ENCODE measurements at places on chromosomes 7 and 10.

- DNase-seq: no peak
These were observed 310.4 kb upstream of the NFE2L3 start for GRCh38 chr7:25841575-25841974.

DNA sequence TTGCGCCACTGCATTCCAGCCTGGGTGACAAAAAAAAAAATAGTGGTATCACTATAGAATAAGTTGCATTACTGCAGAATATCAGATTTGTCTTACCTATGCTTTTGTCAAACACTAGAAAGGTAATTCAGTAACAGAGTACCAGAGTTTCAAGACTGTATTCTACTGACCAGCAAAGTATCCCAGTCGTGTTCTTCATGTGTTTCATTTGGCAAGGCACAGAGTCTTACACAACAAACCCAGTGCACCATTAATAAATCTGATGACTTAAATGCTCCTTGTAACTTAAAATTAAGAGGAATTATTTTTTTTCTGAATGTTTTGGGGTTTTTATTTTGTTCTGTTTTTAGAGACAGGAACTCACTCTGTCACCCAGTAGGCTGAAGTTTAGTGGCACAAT is 34.4 kb upstream of the PBLD start:
- DNase-seq: no peak

DNA sequence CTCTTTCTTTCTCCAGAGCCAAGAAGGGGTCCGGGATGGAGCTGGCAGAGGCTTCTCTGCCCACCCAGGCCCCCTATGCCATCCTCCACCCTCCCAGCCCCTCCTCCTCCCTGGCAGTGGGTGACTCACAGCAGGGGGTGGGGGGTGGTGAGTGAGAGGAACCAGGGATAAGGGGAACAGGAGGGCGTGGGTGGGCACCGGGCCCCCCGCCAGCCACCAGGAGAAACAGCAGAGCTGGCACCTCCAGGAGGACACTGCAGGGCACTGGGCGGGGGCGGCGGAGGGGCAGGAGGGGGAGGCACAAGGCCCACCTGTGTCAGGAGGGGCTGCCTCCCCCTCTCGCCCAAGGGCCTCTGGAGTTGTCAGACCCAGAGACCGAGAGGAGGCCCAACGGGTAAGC is 56.0 kb downstream of the CAMK2B start:
- no peak for DNase-seq

DNA sequence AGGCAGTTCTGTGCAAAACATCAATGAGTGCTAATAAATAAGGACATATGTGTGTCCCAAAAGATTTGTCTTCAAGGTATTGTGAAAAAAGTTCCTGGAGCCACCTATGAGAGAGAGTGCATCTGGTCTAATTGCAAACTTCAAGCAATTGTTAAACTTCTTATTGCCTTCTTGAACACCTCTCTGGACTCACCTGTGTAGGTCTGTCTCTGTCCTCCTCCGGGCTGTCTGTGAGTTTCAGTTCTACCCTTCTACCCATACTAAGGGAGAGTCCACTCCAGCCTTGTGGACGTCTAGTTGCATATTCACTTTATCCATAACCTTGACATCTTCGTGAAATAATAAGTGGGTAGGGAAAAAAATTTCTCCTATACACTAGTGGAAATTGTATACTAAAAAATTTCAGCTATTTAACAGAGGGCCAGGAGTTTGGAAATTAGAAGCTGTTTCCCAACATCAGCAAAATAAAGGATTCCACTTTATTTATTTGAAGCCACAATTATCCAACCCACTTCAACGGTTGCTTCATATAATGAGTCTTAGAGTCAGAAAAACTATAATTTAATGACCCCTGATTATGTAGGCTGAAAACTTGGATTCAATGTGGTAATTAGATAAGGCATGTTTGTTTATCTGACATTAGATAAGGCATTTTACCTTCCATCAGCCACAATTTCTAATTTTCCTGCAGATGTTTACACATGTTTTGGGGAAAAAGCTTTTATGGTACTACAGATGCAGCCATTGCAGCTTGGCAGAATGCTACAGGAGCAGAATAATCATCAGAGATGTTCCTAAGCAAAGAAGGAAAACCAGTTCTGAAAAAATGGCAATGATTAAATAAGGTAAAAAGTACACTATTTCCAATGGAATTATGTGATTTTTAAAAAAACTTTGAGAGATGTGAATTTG is 150.8 kb upstream of the FAM3C start:
- no peak for DNase-seq

DNA sequence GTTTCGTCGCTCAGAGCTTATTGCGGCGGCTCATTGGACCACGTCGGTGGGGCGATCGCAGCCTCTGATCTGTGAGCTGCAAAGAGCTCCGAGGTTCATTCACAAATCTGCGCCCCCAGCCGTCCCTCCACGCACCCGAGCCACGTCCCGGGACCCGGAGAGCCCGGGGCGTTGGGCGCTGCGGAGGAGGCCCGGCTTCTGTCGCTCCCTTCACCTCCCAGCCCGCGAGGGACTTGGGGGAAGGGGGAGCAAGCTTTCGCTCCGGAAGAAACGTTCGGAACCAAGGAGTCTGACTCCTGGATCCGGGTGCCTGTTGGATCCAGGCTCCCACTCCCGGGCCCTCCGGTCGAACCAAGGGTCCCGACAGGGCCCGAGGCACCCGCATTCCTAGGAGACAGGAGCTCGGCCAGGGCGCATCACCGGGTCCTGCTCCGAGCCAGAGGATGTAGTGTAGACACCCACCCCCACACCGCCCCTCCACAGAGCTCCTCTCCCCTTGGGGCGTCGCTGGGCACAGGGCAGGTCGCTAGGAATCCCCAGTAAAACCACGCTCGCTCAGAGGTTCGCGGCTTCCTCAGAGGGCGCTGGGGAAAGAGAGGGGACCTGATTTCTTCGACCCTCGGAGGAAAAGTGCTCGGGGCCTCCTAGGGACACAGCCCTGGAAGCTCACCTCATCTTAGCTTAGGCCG is 7.9 kb upstream of the EN2 start:
- DNase-seq: no peak

DNA sequence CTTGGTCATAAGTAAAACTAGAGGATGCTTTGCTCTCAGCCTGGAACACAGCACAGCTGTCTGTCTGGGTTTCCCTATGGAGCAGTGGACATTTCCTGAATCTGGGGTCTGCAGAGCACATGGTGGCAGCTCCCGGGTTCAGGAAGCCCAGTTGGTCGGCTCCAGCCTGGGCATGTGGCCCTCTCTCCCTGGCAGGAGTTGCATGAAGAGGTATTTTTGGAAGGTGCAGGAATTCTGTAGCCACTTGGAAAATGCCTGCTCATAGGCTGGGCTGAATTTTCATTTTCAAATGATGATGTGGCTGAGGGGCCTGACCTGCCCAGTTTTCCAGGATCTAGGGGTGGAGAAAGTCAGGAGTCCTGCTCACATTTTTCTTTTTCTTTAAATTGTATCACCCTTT is 6.7 kb upstream of the TPST1 start:
- no peak for DNase-seq

DNA sequence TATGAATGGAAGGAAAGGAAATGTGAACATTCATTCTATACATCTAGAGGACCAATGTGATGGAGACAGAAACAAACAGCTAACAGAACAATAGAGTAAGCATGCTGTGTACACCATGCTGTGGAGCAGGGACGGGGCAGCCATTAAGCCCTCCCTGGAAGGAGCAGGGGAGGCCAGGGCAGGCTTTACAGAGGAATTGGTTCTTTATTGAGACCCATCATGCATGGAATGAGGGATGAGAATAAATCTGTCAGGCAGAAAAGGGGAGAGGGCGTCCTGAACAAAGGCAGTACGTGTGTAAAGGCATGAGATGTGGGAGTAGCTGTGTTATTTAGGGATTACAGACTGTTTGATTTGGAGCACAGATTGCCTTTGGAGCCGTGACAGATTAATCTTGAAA is 35.2 kb downstream of the STK17A start:
- DNase-seq: no peak

GRCh38 chr7:106841896-106842390 is 23.1 kb upstream of the PIK3CG start:
- DNase-seq: no peak

- DNase-seq: no peak
These were observed 3.8 kb downstream of the CCM2 start for GRCh38 chr7:45003789-45004188.

DNA sequence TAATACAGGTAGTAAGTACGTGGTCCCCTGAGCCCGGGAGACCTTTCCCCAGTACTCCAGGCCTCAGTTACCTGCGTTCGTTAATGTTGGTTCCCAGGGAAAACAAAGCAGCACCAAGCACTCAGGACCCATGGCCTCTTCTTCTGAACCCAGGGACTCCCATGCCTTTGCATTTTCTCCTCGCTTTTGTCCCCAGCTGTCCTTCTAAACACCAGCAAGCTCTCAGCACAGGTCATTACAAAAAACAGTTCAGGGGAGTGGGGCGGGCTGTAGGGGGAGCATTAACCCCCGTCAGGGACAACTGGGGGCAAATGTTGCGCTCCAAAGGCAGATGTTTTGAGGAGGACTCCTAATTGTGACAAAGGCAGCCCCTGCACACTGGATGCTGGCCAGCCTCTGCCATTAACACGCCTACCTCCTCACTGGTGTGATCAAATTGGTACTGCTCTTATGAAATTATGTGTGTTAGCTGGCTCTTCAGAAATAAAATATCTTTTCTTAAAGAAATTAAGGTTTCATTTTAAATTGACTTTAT is 80.5 kb upstream of the LRGUK start:
- no peak for DNase-seq

DNA sequence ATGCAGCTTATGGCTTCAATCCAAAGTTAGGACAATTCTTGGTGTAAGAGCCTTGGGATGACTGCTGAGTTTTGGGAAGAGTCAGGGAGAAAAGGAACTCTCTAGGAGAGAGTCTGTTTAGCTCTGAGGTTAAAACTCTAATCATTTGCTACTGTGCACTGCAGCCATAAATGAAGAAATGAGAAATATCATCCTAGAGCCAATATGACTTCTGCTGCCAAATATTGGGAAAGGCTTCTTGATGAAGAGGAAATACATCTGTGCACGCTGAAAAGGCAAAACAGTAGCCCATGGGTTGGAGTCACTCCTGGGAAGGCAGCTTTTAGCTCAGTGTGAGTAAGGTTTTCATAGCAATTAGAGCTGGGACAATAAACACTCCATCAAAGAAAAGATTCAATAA is 308.8 kb downstream of the SFMBT2 start:
- DNase-seq: no peak

- DNase-seq: no peak
These were observed 33.3 kb upstream of the FGFR2 start for GRCh38 chr10:121631365-121632029.

- peak; percentile 59 for DNase-seq
These were observed 112.4 kb downstream of the ELMO1 start for GRCh38 chr7:37336259-37336658.

GRCh38 chr10:127044186-127044585 is 139.0 kb downstream of the DOCK1 start:
- no peak for DNase-seq

DNA sequence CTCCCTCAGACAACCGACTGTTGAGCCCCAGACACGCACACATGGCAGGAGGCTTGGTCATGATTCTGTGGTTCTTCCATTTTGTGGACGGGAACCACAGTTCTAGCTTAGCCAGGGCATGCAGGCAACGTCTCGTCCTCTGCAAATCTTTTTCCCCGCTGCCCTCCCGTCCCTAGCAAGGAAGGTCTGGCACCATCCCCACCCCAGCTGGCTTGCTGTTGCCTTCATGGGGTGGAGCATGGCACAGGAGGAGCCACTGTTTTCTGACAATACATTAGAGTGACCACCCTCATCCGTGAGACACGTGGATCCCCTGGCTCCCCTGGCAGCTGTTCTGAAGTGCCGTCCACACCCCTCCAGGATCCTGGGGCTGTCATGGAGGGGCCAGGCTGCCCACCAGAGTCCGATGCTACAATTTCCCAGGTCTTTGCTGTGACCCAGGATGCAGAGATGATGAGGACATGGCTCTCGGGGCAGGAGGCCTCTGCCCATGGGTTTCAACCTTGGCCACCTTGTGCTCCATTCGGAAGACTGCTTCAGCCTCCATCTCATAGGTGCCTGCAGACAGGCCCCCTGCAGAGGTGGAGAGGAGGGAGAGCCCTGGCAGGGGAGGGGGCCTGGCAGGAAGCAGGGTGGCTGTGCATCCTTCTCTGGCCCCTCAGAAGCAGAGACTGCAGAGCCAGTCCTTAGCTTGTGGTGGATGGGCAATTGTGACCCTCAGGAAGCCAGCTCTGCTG is 233.6 kb downstream of the GLRX3 start:
- no peak for DNase-seq

- DNase-seq: no peak
These were observed 10.8 kb upstream of the MYL7 start for GRCh38 chr7:44151956-44152355.

- DNase-seq: no peak
These were observed 41.2 kb upstream of the UBE3C start for GRCh38 chr7:157097569-157097968.

DNA sequence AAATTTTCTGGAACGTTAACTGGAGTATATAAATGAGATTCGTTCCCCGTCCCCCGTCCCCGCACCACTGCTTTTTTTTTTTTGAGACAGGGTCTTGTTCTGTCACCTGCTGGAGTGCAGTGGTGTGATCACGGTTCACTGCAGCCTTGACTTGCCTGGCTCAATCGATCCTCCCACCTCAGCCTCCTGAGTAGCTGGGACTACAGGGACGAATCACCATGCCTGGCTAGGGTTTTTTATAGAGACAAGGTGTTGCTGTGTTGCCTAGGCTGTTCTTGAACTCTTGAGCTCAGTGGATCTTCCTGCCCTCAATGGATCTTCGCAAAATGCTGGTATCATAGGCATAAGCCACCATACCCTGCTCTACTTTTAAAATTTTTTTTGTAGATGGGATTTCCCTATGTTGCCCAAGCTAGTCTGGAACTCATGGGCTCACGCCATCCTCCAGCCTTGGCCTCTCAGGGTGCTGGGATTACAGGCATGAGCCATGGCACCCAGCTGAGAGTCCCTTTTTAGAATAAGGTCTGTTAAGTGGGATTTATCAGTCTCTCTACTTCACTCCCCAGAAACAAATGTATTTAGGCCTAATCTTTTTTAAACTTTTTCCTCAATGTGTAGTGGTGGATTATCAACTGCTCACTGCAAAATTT is 122.9 kb downstream of the LYZL1 start:
- DNase-seq: no peak

- DNase-seq: no peak
These were observed 12.4 kb upstream of the PRLHR start for GRCh38 chr10:118607768-118608354.

GRCh38 chr7:28348636-28349035 is 63.7 kb upstream of the CREB5 start:
- no peak for DNase-seq

- no peak for DNase-seq
These were observed 64.9 kb downstream of the PLXNA4 start for GRCh38 chr7:132511387-132511786.

- DNase-seq: no peak
These were observed 3.5 kb upstream of the MYL10 start for GRCh38 chr7:101632641-101633040.

DNA sequence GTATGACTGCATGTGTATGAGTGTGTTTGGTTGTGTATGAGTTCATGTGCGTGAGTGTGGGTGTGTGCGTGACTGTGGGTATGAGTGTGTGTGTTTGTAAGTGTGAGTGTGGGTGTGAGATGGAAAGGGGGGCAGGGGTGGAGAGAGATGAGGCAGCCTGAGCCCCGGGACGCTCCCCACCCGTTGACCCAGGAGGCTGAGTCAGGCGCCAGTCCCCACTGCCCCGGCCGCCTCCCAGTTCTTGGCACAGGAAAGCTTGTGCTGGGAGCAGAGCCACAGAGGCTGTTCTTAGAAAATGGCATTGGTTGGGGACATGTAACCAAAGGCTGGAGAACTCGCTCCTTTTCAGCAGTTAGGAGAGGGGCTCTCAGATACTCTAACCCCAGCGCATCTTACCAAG is 27.8 kb upstream of the NUB1 start:
- no peak for DNase-seq

All from CD4-positive, alpha-beta T cell treated with Interferon gamma for 1 hour (primary cell).